ENCODE measurements at places on chromosomes 3 and 15. TPM values are rescaled to one million over a fixed set of nuclear protein-coding genes. Genes with fewer than 3 reads are reported as not detected.

GRCh38 chr3:90092994-90093393, 985.6 kb downstream of the EPHA3 start:
- DNase-seq: no peak

GRCh38 chr3:162022911-162023310, 526.3 kb downstream of the OTOL1 start:
- DNase-seq: no peak

DNA sequence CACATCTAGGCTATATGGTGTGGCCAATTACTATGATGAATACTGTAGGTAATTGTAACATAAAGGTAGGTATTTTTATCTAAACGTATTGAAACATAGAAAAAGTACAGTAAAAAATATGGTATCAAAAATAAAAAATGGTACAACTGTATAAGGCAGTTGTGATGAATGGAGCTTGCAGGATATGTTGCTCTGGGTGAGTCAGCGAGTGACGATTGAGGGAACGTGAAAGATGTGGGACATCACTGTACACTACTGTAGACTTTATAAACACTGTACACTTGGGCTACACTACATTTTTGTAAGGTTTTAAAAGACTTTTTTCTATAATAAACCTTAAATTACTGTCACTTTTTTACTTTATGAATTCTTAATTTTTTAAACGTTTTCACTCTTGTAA, 10.3 kb downstream of the CTNNB1 start:
- no peak for DNase-seq

DNA sequence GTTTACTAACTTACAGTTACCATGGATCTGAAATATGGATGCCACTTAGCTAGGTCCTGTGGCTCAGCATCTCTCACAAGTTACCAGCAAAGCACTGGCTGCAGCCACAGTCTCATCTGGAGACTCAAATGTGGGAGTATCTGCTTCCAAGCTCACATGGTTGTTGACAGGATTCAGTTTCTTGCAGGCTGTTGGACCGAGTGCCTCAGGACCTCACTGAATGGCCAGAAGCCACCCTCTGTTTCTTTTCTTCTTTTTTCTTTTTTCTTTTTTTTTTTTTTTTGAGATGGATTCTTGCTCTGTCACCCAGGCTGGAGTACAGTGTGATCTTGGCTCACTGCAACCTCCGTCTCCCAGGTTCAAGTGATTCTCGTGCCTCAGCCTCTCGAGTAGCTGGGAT, 20.1 kb upstream of the AMOTL2 start:
- DNase-seq: no peak

GRCh38 chr3:184604615-184605290, 43.2 kb downstream of the EPHB3 start:
- no peak for DNase-seq

DNA sequence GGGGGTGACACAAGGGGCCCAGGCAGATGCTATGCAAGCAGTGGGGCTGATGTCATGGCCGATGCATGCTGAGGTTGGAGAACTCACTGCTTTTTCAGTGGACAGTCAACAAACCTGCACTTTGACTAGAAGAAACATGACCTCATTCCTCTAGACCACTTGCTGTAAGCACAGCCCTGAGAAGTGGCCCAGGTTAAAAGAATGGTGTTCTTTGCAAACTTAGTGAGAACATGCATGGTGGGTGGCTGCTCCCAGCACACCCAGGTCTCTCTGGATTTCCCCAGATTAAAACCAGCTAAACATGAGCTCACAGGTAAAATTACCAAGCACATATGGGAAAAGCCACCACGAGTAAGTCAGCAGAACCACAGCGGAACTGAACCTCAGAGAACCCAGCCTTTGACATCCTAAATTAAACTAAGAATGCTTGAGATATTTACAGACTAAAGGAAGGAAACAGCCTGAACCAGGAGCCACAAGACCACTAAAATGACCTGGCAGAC, 15.5 kb downstream of the DLEC1 start:
- no peak for DNase-seq

DNA sequence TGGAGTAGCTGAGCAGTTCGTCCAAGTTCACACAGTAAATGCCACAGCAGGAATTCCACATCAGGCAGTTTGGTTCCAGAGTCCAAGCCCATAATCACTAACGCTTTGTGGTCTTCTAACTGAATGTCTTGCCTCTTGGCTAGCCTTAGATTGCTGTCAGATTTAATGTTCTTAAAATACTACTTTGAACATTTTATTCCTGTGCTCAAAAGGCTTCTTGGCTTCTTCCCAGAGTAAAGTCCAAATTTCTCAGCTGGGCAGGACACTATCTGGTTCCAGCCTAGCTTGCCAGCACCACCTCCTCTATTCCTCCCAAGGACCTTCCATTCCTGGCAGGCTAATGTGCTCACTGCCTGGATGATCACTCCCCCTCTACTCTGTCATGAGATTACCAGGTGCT, 256.9 kb downstream of the SQOR start:
- DNase-seq: peak; percentile 14

GRCh38 chr3:171460725-171461524, 720 bp upstream of the TNIK start:
- DNase-seq: no peak

DNA sequence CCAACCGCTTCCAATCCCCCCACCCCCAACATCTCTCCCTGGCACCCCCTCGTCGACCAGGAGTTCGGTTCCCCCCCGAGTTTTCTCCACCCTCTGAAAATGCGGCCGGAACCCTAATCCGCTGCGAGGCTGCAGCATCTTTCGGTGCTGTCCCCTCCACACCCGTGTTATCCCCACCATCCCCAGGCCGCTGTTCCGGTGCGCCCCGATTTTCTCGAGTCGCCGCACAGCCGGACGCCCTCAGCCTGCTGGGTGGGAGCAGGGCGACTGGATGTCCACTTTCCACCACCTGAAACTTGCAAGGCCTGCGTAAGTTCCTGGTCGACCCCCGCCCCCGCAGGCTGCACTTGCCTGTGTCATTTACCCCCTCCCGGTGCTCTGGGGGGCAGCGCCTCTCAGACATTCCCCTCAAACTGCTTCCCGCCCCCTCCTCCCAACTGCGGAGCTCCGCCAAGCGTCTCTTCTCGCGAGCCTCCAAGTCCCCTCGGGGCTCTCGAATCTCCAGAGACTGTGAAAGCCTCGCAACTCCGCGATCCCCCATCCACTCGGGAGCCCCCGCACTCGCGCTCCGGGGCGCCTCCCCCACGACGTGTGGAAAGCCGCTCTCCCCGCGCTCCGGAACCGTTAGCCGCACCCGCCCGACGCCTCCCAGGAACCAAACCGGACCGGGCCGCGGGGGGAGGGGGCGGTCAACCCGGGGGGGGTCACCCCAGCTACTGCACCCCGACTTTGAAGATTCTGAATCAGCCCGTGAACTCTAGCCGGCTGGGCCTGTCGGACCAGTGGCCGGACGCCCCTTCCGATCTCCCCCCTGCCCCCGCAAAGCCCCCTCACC, 566 bp downstream of the ETV5 start:
- DNase-seq: no peak

DNA sequence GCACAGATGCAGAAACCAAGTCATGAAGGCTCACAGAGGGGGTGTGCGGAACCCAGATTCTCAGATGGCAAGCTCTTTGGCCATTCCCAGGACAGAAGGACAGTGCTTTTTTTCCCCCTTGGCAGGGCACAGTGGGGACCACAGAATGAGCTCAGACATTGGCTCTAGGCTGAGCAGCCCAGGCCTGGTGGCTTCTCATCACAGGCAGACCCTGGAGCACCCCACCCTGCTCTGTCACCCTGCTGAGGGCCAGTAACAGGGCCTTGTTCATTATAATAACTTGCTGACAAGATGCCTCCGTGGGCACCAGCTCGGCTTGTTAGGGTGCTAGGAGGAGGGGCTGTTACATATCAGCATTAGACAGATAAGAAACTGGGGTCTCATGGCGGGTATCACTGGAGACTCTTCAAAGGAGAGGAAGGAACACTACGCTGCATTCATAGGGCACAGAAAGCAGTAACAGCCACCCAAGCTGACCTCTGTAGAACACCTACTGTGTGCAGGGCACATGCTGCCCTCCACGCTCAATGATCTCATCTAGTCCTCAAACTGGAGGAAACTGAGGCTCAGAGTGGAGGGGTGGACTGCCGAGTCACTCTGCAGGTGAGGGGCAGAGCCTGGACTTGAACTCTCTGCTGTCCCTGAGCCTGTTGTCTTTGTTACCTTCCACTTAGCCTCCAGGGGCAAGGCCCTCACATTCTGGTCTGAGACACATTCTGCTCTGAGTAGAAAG, 69.9 kb upstream of the SEC13 start:
- DNase-seq: no peak

GRCh38 chr3:124419303-124419702, 310.9 kb upstream of the UMPS start:
- no peak for DNase-seq

DNA sequence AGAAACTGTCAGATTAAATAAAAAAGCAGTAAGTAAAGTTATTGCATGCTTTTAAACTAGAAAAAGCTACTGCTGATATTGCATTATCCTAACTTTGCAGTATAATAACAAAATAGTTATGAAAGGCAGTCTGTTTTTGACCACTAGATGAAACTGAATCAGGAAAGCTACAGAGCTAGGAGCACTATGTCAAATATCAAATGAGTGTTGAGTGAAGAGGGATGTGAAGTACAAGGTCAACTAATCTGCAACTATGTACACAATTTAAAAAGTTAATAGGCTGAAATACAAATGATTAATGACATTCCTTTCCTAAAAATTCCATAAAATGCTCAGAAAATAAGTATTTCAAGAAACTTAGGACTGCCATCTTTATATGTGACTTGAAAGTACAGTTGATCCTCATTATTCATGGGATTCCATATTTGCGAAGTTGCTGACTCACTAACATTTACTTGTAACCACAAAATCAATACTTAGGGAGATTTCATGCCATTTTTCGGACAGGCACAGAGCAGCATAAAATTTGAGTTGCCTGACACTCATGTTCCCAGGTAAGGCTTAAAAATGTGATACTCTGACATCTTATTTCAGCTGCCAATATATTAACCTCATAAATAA, 34.5 kb downstream of the SLC4A7 start:
- DNase-seq: no peak

DNA sequence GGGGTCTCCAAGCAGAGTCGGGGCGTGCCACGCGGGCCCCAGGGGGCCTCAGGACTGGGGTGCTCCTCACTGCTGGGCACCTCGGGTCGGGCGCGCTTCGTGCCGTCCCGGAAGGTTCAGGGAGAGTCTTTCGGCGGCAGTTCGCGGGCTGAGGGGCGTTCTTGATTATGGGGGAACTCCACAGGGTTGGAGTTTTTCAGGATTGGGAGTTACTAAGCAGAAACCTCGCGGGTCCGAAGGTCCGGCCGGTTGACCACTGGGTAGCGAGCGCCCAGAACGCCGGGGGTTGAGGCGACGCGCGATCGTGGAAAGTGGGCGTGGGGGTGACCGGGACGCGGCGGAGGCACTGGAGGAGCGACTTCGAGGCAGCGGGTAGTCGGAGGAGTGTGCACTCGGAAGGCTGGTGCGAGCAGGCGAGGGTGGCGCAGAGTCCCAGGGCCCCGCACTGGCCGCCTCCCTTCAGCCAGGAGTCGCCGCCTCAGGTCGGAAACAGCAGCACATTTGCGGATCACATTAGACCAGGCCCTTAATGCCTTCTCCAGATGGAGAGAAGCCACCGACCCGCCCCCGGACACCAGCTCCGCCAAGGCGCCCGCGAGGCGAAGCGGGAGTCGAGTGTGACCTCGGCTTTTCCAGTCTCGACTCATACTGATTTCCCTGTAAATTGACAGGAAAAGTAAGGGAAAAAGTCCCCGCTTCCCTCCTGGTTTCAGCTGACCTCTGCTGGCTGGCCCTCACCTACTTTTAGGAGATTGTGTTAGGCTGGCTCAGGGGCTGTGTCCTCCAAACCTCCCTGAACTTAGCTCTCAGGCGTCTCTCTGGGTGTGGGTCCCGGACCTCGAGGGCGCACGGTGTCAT, 685 bp downstream of the ADAMTSL3 start:
- no peak for DNase-seq

DNA sequence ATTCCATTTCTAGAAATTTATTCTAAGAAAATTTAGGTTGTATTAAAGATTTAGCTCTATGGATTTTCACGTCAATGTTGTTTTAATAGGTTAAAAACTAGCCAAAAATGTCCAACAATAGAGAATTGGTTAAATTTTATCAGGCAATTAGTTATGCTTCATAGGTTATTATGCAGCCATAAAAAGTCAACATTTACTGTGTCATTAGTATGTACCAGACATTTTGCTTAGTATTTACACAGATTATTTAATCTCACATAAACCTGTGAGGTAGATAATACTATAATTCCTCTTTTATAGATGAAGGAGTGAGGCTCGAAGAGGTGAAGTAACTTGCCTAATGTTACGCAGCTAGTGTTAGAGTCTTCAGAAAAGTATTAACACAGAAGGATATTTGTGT, 70.6 kb upstream of the LRRFIP2 start:
- DNase-seq: no peak

DNA sequence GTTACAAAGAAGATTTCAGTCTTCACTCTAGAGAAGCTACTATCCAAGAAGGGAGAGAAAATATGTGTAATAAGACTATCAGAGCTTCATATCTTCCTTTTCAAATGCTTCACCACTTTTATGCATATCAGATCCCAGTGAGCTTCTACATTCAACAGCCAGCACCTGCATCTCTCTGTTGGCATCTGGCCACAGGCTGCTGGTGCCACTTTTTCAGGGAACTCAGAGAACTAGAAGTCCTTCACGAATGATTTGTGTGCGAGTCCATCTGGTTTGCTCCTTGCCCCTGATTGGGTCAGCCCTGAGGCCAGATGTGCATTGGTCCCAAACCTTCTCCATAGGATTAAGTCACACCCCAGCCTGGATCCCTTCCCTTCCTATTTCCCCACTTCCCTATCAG, 22.1 kb downstream of the SNTN start:
- DNase-seq: no peak

GRCh38 chr3:113038328-113038727, 47.5 kb downstream of the GTPBP8 start:
- no peak for DNase-seq

DNA sequence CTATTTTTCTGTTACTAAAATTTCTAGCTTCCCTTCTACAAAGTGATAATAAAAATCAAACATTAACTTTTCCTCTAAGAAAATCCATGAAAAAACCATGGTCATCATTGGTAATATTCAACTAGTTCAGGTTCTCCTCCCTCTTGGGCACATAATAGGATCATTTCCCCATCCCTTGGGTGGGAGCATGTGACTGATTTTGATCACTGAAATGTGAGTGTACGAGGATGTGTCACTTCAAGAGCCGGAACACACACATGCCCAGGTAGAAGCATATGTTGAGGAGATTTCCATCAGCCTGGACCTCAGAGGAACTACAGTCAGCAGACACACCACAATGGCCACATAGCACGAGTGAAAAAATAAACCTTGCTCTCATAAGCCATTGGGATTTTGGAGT, 36.1 kb downstream of the AP3S2 start:
- DNase-seq: no peak

The CAMK1 gene
- 11.9 TPM for polyA plus RNA-seq

The KIF7 gene
- polyA plus RNA-seq: 5.7 TPM

The KPNA4 gene
- 63.3 TPM for polyA plus RNA-seq

The FBXL22 gene
- polyA plus RNA-seq: 33.6 TPM

The NR2F2 gene
- polyA plus RNA-seq: 39.0 TPM

The AMT gene
- 14.4 TPM for polyA plus RNA-seq

The CGNL1 gene
- polyA plus RNA-seq: 8.3 TPM

The CFAP91 gene
- polyA plus RNA-seq: 0.56 TPM

Data from forelimb muscle (tissue), 1 donor.